Stimulated activated CD4-positive, alpha-beta T cell treated with anti-CD3 and anti-CD28 coated beads, Interleukin-1b, Interleukin-23, amount 100 ng/mL, for 1 hour (primary cell): ENCODE measurements at places on chromosomes 7 and 10.

- no peak for DNase-seq
Measured at GRCh38 chr7:83852136-83852535, 203.2 kb upstream of the SEMA3E start.

- DNase-seq, result no peak
Measured at GRCh38 chr7:70573071-70573661, 558.8 kb upstream of the GALNT17 start.

DNA sequence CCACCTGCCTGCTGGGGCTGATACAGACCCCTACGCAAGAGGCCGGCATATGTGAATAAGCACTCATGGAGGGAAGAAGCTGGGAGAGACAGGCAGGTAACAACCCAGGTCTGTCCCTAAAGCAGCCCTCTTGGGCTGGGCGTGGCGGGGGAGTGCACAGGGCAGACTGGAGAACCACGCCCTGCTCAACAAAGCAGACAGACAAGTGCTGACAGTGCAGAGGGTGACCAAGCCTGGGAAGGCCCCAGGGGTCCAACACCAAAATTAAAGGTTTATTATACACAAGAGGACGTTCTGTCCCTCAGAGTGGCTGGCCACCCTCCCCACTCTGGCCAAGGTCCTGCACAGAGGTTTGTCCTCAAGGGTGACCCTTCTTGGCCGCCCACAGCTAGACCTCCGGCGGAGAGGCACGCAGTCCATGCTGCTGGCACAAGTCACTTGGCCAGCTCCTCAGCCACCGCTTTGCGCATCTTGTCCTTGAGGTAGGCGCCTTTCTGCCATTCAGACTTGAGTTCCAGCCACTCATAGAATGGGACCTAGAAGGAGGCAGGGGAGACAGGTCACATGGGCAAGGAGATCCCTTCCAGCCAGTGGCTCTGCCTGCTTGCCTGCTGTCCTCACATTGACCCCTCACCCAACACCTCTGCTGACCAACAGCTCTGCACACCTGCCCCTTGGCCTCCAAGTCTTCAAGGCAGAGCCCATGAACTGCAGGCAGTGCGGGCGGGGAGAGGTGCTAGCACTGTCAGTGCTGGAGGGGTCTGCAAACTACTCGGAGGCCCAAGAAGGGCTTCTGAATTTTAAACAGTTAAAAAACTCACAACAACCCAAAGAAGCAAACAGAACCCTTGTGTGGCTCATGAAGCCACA is 11.4 kb upstream of the NACAD start:
- no peak for DNase-seq

GRCh38 chr10:60208676-60209269 is 180.9 kb downstream of the ANK3 start:
- no peak for DNase-seq

GRCh38 chr10:132257271-132257670 is 50.5 kb downstream of the STK32C start:
- no peak for DNase-seq

GRCh38 chr10:29962166-29962850 is 97.1 kb downstream of the JCAD start:
- no peak for DNase-seq

GRCh38 chr7:27802999-27803398 is 63.0 kb downstream of the TAX1BP1 start:
- no peak for DNase-seq

DNA sequence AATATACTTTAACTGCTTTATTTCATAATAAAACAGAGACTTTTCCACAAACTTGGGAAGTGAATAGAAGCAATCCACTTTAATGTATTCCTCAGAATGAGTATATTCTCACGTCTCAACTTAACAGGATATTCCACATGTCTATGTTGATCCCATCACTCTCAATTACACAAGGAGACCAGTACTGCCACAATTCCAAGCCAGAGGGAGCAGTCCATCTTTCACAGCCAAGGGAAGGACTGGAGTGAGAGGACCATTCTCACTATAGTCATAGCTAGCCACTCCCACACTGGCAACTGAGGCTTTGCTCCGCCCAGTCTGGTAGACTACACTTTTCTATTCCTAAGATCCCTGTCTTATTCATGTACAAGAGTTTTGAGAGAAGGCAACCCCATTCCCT is 553.9 kb downstream of the CNTNAP2 start:
- DNase-seq, result no peak

GRCh38 chr7:28749638-28750037 is 208.5 kb downstream of the TRIL start:
- DNase-seq, result no peak

- no peak for DNase-seq
Measured at GRCh38 chr10:94088926-94089381, 95.2 kb downstream of the PLCE1 start.

DNA sequence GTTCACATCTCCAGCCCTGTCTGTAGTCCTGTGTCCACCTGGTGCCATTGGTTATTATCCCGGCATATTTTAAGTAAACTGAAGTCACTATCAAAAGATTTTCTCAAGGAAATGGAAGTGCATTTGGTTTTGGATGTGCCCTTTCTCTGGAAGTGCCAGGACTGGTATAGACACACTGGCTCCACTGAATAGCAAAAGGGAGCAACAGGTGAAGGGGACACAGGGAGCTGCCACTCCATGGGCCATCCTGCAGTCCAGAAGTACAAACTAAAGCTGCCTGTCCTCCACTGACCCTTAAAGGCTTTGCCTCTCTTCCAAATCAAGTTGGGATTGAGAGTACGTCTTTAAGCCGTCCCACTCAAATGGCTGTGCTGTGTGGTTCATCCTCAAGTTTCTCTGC is 62.7 kb downstream of the NOC3L start:
- no peak for DNase-seq

DNA sequence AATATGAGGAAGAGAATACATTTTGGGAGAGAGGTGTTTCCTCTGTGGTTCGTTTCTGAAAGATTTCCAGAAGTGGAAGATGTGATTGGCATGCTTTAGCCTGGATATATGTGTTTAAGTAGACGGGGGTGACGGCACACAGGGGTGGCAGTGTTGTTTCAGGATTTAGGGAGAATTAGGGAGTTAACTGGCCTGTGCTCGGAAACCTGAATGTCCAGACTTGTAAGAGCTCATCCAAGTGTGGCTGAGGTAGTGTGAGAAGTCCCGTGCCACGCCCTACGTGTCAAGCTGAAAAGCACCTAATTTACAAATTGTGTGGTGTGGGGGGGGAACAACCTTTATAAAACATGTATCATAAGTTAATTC is 1.1 kb downstream of the RALA start:
- no peak for DNase-seq

GRCh38 chr7:2602406-2603043 is 29.3 kb upstream of the TTYH3 start:
- DNase-seq, result no peak

- no peak for DNase-seq
Measured at GRCh38 chr10:82643601-82644000, 768.6 kb downstream of the NRG3 start.

DNA sequence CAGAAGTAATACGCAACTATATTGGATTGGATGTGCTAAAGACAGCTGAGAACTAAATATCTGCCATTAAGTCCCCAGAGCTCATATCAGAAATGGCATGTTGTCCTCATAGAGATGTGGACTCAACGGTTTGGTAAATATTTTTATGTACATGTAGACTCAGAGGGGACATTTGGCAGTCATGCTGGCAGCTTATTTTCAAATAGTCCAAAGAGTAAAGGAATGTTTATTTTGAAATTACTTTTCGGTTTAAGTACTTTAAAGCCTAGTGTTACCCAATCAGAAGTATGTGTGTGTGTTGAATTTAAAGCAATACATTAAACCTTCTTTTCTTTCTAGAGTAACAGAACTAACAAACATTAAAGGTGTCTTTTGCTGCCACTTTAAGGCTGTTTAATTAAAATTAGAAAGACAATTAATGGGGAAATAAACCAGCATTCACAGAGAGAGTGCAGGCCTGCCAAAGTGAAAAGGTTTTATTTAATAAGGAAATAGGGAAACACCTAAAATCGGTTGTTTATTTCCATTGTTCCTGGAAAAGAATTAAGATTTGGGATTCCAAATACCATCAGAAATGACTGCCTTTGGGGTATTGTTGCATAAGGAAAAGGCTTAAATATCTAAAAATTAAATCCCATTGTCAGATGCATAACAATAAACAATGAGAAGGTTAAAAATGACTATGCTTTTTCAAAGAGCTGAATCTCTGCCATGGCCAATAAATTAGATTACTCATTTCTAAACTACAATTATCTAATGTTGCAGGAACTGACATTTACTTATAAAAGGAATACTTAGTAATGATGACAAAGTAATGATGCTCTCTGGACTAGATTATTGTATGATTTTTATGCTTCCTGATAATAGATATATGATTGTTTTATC is 113.4 kb upstream of the AHR start:
- DNase-seq, result no peak

DNA sequence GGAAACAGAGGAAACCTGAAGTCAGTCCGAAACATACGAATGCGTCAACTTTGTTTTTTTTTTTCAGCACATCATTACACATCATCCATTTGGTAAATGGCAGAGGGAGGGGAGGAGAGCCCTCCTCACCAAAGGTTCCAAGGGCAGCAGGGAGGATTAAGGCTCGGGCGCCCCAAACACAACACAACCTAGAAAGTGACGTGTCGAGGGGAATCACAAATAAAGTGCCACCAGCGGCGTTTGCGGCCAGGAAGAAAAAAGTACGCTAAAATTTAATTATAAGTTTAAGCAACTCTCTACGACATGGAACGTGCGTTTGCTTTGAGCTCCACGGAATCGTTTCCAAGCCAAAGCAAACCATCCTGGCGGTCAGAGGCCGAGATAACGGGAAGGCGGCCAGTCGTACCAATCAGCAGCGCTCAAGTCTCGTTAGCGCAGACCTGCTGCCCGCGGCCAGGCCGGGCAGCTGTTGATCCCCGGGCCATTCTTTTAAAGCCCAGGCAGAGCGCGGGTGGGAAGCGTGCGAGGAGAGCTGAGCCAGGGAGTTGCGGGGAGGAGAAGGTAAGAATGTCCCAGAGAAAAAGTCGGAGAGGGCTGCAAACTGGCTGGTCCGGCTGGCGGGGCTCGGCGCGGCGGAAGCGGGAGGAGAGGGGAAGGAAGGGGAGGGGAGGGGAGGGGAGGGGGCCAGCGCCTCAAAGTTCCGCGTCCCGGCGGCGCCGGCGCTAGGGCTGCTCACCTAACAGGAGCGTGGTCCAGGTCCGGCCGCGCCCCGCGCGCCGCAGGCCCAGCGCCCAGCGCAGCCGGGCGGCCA is 719 bp downstream of the DPY19L1 start:
- DNase-seq, result peak; percentile 2

GRCh38 chr10:55500931-55501559 is 700.0 kb upstream of the PCDH15 start:
- no peak for DNase-seq

GRCh38 chr10:94000638-94001415 is 7.1 kb downstream of the PLCE1 start:
- DNase-seq, result no peak

DNA sequence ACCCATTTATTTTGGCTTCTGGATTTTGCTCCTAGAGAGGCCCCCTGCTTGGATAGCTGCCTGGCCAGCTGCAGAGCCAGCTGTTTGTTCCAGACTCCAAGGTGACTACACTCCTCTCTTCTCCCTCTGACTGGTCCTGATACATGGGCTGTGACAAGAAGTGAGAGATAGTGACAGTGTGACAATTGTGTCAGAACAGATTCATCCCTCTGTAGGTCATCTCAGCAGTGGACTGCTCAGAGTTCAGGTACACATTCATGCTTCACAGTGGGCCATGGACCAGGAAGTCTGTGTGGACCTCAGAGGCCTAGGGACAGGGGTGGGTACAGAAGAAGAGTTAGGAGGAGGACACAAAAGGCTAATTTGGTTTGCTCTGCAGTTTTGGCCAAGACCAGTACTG is 188.2 kb upstream of the MKLN1 start:
- no peak for DNase-seq

DNA sequence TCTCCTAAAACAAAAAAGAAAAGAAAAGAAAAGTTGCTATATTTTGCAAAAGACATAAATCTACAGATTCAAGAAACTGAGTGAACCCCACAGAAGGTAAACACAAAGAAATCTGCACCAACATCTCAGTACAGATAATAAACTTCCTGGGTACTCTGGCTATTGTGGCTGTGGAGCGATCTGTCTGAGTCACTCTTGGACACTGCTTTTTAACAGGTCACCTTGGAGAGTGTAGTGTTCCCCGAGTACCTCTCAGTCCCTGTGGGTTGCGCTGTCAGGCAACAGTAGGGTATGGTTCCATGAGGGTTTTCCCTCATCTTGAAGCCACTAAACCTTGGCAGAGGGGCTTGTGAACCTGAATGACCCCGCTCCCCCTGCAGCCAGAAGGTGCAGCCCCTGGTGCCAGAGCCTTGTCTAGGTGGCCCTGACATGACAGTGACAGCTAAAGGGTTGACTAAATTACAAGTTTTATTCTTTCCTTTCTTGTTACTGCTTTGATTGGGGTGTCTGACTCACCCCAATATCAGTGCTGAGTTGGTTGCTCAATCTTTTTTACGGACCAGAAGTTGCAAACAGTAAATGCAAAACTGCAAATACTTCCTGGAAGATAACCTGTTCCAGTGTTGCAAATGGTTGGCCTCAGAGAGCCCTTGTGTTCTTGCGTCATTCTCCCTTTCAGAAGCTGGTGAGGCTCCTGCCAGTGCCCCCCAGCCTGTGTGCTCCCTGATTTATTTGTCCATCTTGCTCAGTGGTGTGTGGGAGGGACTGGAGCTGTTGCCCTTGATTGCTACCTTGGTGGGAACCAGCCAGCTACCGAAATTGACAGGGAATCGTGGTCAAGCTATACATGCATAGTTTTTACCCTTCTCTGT is 30.6 kb downstream of the POR start:
- no peak for DNase-seq

DNA sequence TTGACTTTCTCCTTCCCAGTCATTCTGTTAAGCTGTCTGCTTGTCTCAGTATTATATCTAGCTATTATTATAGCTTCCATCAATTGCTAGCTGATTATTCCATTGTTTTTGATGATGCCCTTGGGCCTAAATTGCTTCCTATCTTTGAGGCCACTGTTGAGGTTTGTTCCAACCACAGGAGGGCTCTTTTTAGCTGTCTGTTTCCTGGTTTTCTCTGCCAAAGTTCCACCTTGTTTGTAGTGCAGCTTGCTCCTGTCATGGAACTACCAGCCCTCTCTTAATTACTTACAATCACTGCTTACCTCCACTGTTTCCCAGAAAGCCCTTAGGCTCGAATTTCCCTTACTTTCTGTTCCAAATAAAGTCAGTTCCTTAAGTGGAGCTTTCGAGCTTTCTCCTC is 118.7 kb upstream of the SEC61G start:
- no peak for DNase-seq

- DNase-seq, result no peak
Measured at GRCh38 chr10:45640049-45640448, 32.5 kb downstream of the ZFAND4 start.

DNA sequence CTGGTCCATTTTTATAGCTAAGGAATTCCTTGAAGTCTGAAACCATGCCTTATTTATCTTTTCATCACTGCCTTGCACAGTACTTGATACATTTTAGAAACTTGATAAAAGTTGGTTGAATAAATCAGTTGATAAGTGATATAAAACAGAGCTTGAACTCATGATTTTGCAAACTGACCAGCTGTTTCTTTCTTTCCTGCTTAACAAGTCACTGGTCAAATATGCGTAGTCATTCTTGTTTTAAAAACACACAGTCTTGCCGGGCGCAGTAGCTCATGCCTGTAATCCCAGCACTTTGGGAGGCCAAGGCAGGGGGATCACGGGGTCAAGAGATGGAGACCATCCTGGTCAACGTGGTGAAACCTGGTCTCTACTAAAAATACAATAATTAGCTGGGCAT is 6.3 kb downstream of the TPST1 start:
- DNase-seq, result no peak

GRCh38 chr7:128322040-128322643 is 21.6 kb downstream of the RBM28 start:
- DNase-seq, result no peak
